Endothelial cell (in vitro differentiated cells): ENCODE measurements at places on chromosomes 3 and 15. TPM values are rescaled to one million over a fixed set of nuclear protein-coding genes. Genes with fewer than 3 reads are reported as not detected.

- no peak overlapping the region for H3K4me3 ChIP-seq
- H3K4me1 ChIP-seq, result peaks cover 4% of the 10 kb centered on the region
- H3K36me3 ChIP-seq, result no peaks in the 10 kb centered on the region
- H3K27ac ChIP-seq, result no peak overlapping the region
- no peaks in the 10 kb centered on the region for H3K27me3 ChIP-seq
Measured at GRCh38 chr3:24704496-24704895, 209.8 kb upstream of the THRB start.

GRCh38 chr3:153970741-153971347 is 150.3 kb upstream of the ARHGEF26 start:
- DNase-seq, result no peak
- H3K27ac ChIP-seq, result no peak overlapping the region
- no peak overlapping the region for H3K4me3 ChIP-seq
- no peaks in the 10 kb centered on the region for H3K36me3 ChIP-seq
- no peaks in the 10 kb centered on the region for H3K4me1 ChIP-seq
- H3K27me3 ChIP-seq, result no peaks in the 10 kb centered on the region

SPESP1 gene
- total RNA-seq, result not detected

DNA sequence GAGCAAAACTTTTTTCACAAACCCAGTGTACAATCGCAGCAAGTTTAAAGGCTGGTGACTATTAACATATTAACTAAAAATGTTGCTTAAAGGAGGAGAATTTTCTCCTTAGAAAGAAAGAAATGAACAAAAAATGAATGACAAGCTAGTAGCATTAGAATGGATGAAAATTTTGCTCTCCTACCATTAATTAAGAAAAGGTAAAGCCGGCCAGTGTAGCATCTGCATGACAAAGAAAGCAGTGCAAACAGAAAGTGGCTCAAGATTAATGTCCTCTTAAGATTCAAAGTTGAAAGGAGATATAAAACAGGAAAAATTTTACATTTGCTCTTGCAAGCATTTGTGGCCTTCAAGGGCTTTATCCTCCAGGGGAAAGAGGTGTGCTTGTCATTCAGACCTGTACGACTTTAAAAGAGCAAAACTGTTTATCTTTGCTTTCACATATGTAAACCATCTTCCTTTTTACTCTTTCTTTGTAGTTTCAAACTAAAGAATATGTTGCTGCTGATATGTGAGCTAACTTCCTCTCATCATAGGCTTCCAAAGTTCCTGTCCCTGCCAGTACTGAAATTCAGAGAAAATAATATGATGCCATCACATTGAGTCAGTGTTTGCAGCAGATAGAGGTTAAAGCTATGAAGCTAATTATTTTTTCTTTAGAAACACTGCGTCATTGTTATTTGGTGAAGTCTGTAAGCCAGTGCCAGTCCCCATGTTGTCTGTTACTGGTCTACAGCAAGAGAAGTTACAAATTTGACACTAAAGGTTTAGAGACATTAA is 439.1 kb upstream of the GRM7 start:
- no peak for DNase-seq
- H3K27ac ChIP-seq, result no peak overlapping the region
- H3K4me1 ChIP-seq, result no peaks in the 10 kb centered on the region

ANKRD34C gene
- not detected for total RNA-seq

DNA sequence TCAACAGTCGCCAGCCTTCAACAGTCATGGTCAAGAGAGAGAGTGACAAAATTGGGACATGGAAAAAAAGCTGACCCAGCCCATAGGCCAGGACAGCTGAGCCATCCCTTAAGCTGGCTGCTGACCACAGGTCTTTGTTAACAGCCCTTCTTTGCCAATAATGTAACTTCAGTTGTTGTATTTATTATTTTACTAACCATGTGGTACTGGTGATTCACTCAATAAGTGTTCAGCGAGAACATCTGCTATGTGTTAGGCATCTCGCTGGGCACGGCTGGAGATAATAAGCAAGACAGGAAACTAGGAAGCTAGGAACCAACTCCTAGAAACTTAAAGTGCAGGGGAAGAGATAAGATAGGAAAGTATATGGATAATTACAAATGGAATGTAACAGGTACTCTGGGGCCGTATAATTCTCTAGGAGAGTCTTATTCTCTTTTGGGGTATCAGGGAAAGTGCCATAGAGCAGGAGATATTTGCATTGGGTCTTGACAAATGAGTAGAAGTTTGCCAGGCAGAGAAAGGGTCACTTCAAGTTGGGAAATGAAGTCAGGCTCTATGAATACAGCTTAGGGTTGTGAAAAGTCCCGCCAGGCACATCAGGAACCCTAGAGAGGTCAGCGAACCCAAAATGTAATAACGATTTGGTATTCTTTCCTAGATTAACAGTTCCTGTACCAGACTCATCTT is 84.0 kb upstream of the TRA2B start:
- H3K36me3 ChIP-seq, result no peaks in the 10 kb centered on the region
- H3K4me3 ChIP-seq, result no peak overlapping the region
- H3K4me1 ChIP-seq, result no peaks in the 10 kb centered on the region

- H3K27ac ChIP-seq, result peak overlapping the region; percentile 61
- DNase-seq, result no peak
- H3K36me3 ChIP-seq, result peaks cover 57% of the 10 kb centered on the region
- peaks cover 34% of the 10 kb centered on the region for H3K27me3 ChIP-seq
Measured at GRCh38 chr3:195788711-195789581, 22.8 kb downstream of the MUC4 start.

DNA sequence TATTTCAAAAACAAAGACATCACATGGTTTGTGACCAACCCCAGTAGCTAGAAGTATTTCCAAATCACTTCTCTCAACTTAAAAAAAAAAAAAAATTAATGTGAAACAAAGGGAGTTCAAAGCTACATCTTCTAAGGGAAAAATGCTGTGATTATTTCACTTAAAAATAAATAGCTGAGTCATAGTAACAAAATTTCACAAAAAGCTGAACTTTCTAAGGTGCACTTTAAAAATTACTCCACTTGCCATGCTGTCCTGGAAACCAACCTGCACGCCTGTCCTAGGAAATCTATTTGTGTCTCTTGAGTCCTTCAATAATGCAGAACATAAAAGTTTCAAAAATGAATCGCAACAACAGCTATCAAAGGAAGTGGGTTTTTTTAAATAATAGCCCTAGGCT is 1.8 kb downstream of the ACAP2 start:
- H3K27me3 ChIP-seq, result peaks cover 6% of the 10 kb centered on the region
- H3K36me3 ChIP-seq, result peaks cover 8% of the 10 kb centered on the region
- DNase-seq, result no peak
- no peak overlapping the region for H3K27ac ChIP-seq

DNA sequence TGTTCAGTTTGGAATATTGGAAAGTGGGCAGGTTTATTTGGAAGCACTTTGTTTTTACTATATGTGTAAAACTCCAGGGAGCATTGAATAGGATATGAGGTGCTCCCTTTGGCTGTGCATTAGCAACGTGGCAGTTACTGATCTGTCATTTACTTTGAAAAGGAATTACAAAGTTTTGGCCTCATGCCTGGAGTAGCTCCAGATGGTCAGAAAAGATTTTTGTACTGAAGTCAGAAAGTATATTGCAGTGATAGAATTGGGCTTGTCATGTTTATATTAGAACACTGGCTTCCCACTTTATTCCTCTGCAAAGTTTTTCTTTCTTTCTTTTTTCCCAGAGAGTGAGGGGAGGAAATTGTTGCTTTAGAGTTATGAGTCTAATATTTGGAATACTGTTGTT is 26.1 kb downstream of the FNDC3B start:
- peaks cover 32% of the 10 kb centered on the region for H3K36me3 ChIP-seq
- peaks cover 3% of the 10 kb centered on the region for H3K27me3 ChIP-seq
- peak overlapping the region; percentile 23 for H3K4me3 ChIP-seq
- peaks cover 64% of the 10 kb centered on the region for H3K4me1 ChIP-seq
- H3K27ac ChIP-seq, result peak overlapping the region; percentile 84
- no peak for DNase-seq

LMAN1L gene
- not detected for total RNA-seq

CP gene
- total RNA-seq, result 0.44 TPM
